ENCODE measurements at places on chromosomes 13 and 19.

DNA sequence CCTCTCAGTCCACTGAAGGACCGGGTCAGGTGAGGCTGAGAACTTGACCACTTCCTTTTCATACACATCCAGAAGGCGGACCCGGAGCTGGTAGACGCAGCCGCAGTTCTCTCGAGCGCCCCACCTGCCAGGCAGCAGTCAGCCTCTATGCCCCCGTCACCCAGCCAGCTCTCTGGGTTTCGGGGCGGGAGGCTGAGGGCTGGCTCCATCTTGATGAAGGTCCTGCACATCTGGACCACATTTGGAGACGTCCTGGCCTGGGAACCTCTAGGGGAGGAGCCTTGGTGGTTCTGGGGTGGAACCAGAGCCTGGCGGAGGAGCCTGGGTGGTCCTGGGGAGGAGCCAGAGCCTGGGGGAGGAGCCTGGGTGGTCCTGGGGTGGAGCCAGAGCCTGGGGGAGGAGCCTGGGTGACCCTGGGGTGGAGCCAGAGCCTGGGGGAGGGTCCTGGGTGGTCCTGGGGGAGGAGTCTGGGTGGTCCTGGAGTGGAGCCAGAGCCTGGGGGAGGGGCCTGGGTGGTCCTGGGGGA is 14.3 kb downstream of the MRPS12 start:
- no peak for DNase-seq

GRCh38 chr19:55208880-55209692 is at the start of gene PTPRH:
TSS of gene PTPRH (minus strand) at chr19:55209501. CDS start at chr19:55209433, 68 bp downstream.
- no peak for DNase-seq

DNA sequence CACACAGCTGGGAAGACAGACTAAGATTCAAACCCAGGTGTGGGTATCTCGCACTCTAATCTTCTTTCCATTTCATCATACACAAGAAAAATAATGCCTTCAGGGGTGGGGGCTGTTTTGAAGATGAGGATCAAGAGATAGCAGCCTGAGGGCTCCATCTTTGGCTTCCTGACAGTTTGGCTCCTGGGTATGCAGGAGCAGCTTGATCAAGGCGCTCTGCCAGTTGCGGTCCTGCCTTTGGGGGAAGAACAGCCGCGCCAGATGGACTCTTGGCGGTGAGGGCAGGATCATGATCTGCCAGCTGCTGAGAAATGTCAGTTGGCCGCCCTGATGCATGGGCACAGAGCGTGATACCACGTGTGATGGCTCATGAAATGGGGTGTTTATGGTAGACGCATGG is 119.1 kb downstream of the IER2 start:
- DNase-seq, result no peak

DNA sequence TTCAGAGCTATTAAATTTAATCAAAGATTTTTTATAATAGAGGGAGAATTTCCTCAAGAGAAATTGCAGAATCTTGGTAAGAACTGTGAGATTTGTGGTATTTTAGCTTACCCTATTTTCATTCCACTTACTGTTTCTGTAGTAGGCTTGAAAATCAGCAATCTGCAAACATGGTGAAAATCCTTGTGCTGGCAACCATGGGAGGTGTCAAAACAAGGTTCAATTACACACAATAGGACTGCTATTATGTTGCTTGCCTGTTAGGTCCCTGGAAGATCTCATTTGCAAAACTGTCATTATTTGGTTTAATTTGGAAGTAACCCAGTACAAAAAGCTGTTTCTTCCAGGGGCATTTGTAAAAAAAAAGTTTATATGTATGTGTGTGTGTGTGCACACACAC is 662.8 kb upstream of the SLITRK6 start:
- DNase-seq, result no peak

DNA sequence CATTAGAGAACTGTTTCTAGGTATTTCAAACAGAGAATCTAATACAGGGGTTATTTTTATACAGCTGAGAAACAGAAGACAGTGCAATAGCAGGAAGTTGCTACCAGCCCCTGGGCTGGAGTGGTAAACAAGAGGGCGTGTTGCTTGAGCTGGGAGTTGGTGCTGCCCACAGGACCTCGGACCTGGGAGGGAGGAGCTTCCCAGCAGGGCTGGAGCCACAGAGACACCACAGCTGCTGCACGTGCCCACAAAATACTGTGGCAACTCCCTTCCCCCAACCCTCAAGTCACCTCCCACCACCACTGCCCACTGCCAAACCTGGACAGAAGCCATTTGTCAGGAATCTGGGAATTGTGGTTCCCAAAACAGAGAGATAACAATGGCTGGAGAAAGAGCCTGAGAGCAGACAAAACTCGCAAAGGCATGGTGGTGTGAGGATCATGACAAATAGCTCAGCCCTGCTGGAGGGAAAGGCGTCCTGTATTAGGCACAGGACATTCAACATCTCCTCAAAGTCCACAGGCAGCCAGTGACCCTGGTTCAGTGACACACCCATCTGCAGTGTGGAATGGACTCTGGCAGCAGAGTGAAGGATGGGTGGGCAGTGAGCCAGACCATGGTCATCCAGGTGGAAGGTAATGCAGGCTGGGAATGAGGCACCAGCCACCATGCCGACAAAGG is 57.2 kb downstream of the SPATA13 start:
- DNase-seq, result peak; percentile 39

GRCh38 chr19:39032063-39032918 is at the start of gene FBXO27:
TSS of gene FBXO27 (minus strand) at chr19:39032549. CDS start at chr19:39032227, 322 bp downstream.
- DNase-seq, result no peak

DNA sequence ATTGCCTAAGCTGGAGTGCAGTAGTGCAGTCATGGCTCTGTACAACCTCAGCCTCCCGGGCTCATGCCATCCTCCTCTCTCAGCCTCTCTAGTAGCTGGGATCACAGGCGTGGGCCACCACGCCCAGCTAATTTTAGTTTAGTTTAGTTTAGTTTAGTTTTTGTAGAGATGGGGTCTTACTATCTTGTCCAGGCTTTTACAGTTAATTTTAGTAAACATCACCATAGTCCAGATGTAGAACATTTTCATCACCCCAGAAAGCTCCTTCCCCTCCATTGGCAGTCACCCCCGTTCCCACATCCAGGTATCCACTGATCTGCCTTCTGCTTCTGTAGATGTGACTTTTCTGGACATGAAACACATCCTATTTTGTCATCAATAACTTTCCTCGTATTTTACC is 41.1 kb downstream of the DNM2 start:
- no peak for DNase-seq

DNA sequence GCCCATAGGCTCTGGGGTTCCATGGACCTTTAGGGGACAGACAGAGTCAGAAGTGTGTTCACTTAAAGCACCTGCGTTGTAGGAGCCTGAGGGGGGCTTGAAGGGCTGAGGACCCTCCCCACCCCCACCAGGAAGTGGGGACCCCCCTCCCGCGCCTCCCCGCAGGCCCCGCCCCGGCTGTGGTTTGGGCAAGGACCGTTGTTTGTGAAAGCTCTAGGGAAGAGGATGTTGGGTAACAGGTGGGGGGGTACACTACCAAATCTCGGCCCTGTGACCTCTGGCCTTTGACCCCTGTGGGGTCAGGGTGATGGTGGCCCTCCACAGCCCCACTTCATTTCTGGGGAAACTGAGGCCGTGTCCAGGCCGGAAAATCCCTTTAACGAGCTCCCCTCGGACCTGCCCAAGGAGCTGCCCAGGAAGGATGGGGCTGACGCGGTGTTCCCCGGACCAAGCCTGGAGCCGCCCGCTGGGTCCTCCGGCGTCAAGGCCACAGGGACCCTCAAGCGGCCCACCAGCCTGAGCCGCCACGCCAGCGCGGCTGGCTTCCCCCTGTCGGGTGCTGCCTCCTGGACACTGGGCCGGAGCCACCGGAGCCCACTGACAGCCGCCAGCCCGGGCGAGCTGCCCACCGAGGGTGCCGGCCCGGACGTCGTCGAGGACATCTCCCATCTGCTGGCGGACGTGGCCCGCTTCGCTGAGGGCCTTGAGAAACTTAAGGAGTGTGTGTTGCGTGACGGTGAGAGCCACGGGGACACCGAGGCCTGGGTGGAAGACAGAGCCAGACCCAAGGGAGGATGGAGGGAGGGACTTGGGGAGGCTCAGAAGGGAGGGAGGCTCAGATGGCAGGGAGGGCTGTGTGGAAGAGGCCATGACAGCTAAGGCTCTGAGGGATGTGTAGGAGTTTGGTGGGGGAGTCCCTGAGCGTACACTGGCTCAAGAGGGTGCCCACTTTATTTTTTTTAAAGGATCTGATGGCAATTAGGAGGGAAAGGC is 1.3 kb downstream of the ARHGAP45 start:
- DNase-seq, result no peak

DNA sequence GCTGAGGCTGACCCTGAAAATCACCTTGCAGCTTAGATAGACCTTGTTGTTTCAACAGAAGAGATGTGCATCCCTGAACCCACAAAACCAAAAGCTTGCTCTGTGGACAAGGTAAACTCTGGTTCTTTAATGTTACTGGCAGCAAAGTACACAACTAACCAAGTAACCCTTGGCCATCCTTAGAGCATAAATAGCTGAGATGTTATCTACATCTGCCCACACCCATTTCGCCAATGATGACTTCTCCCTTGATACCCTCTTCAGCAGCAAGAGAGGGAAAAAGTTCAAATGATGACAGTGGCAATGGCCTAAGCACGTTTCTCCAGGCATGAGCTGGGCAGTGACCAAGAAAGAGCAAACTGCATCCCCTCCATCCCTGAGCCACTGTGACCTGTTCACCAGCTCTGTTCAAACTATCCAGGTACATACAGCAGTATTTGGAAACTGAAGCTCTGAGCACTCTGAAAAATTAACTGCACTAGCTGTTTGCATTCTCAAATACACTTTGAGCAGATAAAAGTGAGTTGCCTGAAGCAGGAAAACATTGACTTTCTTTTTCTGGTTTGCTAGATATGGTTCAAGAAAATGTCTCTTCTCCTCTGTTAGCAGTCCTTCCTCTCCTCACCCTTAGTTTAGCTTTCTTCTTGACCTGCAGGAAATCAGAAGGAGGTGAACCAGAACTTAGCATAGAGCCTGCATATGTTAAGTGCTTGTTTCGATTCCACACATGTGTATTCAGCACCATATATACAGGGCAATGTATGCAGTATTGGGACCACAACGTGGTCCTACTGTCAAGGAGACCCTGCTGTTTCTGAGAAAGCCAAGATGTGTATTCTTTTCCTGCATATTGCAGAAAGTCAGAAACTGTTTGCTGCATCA is 231.7 kb downstream of the FOXO1 start:
- no peak for DNase-seq

- no peak for DNase-seq
Observed at GRCh38 chr19:17468302-17469091, 1.8 kb upstream of the SLC27A1 start.

- no peak for DNase-seq
Observed at GRCh38 chr13:25529425-25529824, 157.7 kb downstream of the ATP8A2 start.

DNA sequence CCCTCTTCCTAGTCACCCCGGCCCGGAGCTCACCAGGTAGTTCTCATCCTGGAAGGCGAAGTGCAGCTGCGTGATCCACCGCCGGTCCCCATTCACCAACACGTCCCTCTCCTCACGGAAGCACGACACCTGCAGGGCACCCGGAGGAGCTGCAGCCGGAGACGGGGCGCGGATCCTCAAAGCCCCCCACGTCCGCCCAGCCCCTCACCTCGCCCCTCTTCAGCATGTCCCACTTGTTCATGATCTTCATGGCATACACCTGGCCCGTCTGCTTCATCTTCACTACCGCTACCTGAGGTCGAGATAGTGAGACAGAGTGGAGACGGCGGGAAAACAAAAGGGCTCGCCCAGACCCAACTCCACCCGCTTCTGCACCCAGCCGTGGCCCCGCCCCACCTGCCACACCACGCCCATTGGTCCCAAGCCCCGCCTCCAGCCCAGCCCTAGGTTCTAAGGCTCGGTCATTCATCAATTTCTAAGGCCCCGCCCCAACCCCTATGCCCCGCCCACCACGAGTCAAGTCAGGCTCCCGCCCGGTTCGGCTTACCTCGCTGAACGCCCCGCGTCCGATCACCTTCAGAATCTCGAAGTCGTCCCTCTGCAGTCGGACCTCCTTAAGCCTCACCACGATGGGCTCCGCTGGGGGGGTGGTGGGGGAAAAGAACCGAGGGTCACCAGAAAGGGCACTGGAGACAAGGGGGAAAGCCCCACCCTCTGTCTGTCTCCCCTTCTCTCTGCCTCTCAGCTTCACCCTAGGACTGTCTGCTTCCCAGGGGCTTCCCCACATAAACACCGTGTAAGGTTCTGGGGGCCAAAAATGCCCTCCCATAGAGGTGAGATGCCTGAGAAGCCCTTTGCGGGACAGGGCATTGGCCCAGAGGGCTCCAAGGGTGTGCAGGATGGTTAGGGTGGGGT is 2.8 kb downstream of the DMPK start:
- peak; percentile 43 for DNase-seq

DNA sequence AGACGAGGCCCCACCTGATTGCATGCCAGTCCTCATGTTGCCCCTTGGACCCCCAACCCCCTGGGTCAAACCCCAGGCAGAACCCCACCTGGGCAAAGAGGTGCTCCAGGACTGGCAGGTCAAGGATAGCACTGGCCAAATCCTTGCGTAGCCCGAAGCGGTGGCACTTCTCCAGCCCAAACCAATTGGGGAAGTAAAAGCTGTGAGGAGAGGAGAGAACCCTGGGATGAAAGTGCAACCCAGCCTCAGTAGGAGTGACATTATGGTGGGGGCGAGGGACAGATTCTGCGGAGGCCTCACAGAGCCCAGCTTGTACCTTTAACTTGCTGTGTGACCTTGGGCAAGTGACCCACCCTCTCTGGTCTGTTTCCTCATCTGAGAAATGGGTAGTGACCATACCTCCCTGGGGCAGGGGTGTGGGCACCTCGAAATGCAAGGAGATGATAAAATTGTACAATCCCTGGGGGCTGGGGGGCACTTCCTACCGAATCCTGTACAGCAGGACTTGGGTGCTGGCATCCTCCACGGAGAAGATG is 4.4 kb downstream of the JAK3 start:
- DNase-seq, result no peak

GRCh38 chr19:13937479-13938300 is 527 bp downstream of the PODNL1 start:
- no peak for DNase-seq

DNA sequence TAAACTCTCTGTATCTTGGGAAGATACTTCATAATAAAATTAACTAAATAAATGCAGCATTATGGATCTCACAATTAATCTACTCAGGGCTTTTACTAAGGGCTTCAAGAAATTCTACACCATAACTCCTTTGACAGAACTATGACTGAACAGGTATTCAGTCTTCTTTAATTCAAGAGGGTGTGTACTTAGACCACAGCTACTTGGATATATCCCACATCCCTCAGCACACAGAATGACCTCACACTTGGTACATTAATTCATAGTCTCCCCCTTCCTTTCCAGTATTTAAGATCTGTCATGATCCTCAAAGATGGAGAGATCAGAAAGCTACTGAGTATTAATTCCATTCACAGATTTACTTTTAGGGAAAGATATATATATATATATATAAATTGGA is 11.6 kb downstream of the DIAPH3 start:
- DNase-seq, result no peak

DNA sequence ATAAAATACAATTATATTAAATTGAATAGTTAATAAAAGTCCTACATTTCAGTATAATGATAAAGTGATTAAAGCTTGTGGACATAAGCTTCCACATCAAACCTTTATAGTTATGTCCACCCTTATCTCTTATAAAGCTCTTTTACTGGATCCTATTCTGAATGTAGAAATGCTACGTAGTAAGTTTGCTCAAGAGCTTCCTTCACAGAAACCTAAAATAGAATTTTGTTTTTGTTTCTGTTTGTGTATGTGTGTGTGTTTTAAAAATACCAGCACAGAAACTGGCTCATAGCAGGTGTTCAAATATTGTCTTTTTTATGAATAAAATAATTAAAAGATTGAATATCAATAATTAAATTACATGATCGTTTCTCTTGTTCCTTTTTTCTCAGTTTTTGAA is 21.0 kb upstream of the UFM1 start:
- DNase-seq, result no peak

- peak; percentile 92 for DNase-seq
Observed at GRCh38 chr13:75181906-75182305, 300.1 kb downstream of the TBC1D4 start.

GRCh38 chr19:15563931-15564330 is 51.1 kb upstream of the CYP4F8 start:
- DNase-seq, result no peak

Measured in fibroblast of pulmonary artery (primary cell).